Nucleus accumbens (tissue), 56 donors: ENCODE measurements at places on chromosomes 5 and 9.

DNA sequence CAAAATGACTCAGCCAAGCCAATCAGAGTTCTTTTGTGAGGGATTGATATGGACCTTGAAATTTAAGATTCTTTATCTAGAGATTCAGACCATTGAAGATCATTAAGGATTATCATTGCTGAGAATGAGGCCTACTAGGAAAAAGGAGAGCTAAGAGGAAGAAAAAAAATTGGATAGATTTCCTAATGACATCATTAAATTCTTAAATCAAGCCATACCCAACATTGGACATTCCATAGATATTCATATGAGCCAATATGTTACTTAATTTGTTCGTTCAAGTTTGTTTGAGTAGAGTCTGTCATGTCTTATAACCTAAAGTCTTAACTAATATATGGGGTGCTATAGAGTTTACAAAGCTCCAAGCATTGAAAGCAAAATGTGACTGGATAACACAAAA, 727.9 kb upstream of the SEMA6A start:
- no peak for DNase-seq

GRCh38 chr5:171601266-171601881, 181.9 kb downstream of the FGF18 start:
- no peak for DNase-seq

- peak; percentile 75 for DNase-seq
Observed at GRCh38 chr5:172437445-172438318, 16.6 kb downstream of the SH3PXD2B start.

DNA sequence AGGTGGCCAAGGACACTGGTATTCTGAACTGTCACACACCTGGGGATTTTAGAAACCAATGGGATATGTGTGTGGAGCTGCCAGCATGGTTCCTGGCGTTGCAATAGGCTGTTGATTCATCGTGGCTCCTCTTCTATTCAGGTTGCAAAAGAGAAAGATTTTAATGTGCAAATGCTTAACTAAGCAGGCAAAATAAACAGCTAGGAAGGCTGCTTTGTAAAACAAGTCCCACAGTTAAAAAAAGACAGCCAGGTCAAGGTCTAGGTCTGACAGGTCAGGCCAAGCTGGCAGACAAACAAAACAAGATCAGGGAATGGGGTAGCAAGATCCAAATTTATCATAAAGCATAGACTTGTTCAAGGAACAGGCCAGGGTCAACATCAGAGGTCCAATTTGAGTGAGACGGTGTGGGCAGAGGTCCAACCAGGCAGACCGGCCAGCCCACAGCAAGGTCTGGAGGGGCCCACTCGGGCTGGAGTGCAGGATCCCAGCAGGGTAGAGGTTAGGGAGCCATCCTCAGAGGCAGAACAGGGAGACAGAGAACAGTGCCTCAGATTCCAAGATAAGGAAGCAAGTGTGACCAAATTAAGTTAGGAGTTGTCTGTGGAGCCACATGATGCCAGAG, 45.6 kb downstream of the SUB1 start:
- DNase-seq, result no peak

DNA sequence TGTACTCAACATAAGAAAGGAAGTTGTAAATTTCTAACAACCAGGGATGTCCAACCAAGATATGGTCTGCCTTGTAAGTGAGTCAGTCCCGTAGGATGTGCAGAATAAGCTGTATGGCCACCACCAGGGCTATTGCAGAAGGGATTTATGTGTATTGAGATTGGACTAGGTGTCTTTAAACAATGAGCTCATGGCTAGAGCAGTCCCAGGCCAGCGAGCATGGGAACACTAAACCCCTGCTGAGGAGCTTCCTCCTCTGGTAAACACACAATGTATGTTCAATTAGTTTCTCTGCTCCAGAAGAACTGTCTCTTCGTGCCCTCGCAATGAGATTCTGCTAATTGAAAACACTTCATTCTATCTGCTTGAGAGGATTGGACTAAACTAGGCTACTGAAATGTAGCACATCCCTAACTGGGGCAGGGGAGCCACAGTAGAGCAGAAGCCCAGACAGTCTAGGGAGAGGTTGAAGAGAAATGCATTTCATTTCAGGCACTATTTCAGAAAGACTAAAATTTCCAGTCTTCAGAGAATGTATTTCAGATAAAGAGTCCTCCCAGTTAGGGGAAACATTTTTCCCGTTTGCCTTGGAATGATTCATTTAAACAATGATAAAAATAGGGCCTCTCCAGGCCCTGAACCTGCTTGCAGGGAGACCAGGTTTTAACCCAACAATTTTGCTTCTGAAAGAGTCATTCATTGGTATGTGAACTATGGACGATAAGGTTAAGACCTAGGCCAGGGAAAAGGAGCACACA, 154.7 kb downstream of the FAM114A2 start:
- no peak for DNase-seq

- DNase-seq, result no peak
Observed at GRCh38 chr5:35316611-35317274, 86.5 kb upstream of the PRLR start.

DNA sequence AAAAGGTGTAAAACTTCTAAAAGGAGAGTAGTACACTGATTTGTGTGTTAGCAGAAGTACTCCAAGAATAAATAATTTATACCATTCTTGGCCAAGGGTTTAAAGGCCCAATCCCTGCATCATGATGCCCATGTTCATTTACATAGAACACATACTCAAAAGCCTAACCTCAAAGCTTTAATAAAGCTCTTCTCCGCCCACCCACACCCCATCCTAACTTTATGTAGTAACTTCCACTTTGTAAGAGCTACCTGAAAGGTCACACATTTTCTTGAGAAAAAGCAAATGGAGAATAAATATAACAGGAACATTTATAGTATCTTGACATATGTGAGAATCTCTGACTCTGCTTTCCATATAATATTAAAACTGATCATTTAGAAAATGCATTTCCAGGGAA, 148.8 kb upstream of the FREM1 start:
- DNase-seq, result no peak
